ENCODE measurements at places on chromosomes 2 and 18. TPM values are rescaled to one million over a fixed set of nuclear protein-coding genes. Genes with fewer than 3 reads are reported as not detected.

The PLEKHH2 gene
- total RNA-seq, result 63.5 TPM

The GRHL1 gene
- total RNA-seq, result 86.3 TPM

The MERTK gene
- total RNA-seq, result 36.3 TPM

The MBOAT2 gene
- 23.6 TPM for total RNA-seq

The TMEM182 gene
- 5.3 TPM for total RNA-seq

The DHRS9 gene
- 3.3 TPM for total RNA-seq

The FIGLA gene
- total RNA-seq, result not detected
